Activated naive CD4-positive, alpha-beta T cell (primary cell): ENCODE measurements at places on chromosomes 11 and 22.

DNA sequence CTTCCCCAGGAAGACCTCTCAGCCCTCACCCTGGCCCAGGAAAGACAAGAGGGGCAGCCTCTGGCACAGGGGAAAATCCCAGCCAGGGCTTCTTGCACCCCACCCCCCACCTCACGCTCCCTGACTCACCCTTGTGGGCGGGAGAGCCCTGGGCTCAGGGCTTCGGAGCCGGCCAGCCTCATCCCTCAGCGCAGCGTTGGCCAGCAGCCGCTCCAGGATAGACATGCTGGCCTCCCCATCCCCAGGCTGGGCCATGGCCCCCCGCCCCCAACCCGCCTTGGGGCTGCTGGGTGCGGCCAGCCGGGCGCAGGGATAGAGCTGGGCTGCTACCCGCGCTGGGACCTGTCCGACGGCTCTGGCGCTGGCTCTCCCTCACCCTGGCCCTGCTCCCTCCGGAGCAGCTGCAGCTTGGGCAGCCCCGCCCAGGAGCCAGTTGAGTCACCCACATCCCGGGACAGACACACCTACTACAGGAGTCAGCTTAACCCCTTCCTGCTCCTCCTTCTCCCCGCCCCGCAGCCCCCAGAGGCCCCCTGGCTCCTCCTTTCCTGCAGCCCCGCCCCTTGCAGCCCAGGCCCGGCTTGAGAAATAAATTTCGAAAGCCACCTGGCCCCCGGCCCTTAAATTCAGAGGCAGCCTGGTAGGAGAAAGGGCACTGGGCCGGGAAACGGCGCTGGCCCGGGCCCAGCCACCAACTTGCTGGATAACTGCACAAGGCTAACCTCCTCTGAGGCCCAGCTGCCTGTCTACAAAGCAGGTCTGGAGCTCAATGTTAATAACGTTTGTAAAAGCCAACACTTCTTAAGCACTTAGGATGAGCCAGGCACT lies 13.4 kb downstream of the TNKS1BP1 start:
- DNase-seq, result no peak

DNA sequence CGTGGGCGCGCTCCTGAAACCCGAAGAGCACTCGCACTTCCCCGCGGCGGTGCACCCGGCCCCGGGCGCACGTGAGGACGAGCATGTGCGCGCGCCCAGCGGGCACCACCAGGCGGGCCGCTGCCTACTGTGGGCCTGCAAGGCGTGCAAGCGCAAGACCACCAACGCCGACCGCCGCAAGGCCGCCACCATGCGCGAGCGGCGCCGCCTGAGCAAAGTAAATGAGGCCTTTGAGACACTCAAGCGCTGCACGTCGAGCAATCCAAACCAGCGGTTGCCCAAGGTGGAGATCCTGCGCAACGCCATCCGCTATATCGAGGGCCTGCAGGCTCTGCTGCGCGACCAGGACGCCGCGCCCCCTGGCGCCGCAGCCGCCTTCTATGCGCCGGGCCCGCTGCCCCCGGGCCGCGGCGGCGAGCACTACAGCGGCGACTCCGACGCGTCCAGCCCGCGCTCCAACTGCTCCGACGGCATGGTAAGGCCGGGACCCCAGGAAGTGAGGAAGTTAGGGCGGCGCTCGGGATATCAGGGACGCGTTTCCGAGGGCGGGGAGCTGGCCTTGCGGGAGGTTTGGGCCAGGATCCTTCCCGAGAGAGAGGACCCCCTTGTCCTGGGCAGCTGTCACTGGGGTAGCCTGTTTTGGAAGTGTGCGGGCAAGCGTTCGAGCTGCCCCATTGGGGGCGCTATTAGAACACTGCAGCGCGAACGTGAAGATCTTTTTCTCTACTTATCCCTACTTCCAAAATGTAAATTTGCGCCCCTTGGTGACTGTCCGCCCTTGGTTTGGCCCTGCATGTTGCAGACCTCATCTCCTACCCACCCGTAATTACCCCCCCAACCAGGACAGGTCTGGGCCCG lies 796 bp downstream of the MYOD1 start:
- no peak for DNase-seq

DNA sequence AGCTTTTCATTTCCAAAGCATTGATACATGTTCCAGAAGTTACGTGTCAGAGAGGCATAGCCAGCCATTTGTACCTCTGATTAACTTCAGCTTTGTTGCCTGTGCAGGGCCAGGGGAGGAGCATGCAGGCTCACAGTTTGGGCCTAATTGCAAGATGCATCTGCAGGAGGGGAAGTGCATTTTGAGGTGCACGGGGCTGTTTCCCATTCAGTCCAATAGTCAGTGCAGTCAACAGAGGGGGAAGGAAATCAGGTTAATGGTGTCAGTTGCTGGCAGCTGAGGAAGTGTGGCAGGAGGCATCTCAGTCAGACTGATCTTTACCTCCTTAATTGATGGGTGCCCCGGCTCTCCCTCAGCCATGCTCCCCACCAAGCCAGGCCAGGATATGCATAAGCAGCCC lies 39.3 kb downstream of the ABCC8 start:
- no peak for DNase-seq

DNA sequence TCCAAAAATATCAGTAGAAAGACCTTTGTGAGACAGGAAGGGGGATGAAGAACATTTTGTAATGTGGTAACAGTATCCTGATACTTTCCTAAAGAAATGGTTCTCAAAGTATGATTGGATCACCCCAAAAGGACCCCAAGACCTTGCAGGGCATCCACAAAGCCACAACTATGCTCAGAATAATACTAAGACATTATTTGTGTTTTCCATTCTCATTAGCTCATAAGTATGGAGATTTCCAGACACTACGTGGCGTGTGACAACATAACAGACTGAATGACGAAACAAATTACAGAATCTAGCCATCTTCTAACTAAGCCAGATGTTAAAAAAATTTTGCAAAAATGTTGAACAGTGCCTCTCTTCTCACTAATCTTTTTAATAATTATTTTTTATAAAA lies 24.9 kb downstream of the CHEK2 start:
- no peak for DNase-seq

DNA sequence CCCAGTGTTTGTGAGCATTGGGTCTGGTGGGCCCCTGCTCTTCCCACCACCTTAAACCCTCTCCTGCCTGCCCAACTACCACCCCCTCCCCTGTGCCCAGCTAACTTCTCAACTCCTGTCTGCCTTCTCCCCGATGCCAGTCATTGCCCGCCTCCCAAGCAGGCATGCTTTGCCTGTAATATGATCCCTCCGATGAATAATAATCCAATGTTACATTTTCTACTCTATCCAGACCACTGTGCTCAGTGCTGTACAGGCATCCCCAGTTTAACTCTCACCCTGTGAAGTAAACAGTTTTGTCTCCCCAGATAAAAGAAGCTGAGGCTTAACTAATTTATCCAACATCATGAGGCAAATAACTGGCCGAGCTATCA lies 35.5 kb upstream of the OLFML1 start:
- no peak for DNase-seq
